ENCODE measurements at places on chromosomes 12 and 14.
A peak's percentile ranks its signal among the peaks of the same experiment; 100 is the strongest.

GRCh38 chr12:47986832-47987231, 17.4 kb downstream of the COL2A1 start:
- DNase-seq = no peak

DNA sequence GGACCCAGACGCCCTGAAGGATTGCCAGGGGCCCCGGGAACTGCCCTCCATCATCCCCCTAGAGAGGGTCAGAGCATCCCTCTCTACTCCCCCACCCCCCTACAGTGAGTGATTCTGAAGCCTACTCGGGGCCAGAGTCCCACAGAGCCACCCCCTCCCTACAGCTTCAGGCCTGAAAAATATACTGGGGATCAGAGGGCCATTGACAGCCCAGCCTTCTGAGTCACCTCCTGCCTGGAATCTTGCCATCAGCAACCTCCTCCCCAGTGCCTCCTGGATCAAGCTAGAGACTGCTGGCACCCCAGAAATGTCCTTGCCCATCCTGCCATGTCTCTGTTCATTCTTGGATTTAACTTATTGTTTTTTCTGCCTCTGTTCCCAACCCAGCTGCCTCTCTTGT, 21.7 kb upstream of the MIA2 start:
- no peak for DNase-seq

- no peak for DNase-seq
These were observed 2.3 kb downstream of the DAZAP2 start for GRCh38 chr12:51240971-51241370.

DNA sequence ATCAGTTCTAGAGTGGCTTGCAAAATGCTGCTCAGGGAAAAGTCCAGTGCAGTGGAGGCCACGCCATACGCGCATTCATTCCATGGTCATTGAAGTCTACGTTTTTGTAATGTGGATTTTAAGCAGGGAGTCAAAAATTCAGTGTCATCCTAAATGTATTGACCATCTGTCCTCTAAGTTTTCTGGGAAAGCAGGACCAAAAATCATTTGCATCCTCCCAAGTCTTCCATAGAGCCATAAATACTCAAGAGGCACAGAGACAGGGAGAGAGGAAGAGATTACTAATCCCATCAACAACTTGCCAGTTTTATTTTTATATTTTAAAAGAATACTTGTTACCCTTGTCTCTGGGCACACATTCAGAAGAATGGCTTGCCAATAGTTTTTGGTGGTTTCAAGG, 36.9 kb downstream of the RHOJ start:
- no peak for DNase-seq

- no peak for DNase-seq
These were observed 146.6 kb upstream of the FSCB start for GRCh38 chr14:44653641-44654040.

- DNase-seq = no peak
These were observed 54.7 kb downstream of the FGD4 start for GRCh38 chr12:32454075-32454474.

GRCh38 chr14:54453252-54453651, 12.1 kb upstream of the CNIH1 start:
- DNase-seq = no peak

DNA sequence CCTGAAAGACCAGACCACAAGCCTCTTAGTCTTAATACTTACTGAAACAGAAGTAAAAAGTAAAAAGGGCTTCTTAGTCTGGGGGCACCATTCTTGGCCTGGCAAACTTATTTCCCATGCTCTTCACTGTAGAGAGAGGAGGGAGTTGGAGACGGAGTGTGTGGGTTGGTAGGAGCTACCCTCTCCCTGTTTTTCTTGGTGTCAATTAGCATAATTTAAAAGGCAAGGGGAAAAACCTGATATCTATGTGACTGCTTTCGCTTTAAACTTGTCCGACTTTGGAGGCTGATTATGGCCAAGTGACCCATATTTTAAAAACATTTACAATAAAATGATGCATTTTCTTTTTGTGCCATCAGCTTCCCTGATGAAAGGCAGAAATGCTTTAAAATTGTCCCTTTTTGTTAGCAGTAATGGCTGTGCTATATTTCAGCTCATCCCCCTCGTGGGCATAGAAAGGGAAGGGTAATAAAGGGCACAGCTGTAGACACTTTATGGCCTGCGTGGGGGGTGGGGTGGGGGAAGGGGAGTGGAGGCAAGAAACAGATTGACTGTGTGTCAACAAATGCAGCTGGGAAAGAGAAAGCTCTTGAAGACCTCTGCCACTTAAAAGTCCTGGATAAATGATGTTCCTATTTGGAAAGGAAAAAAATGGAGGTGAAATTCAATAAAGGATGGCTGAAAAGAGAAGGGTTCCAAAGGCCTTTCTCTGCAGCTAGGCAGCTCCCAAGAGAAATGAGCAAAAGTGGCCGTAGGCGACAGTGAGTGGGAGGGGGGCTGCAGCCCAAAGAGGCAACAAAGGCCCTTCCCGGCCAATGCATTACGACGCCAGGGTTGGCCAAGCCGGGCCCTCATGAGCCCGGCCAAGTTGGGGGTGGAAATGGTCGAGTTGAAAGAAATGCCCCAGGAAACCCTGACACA, 57.5 kb upstream of the TMEM263 start:
- no peak for DNase-seq

GRCh38 chr14:60926002-60926401, 54.9 kb downstream of the TRMT5 start:
- DNase-seq = no peak

GRCh38 chr12:41497409-41497808, 309.3 kb downstream of the PDZRN4 start:
- DNase-seq = no peak

GRCh38 chr14:85528080-85528896, 1.7 kb upstream of the FLRT2 start:
- no peak for DNase-seq

- DNase-seq = no peak
These were observed 1197.5 kb downstream of the LRFN5 start for GRCh38 chr14:42804141-42804540.

DNA sequence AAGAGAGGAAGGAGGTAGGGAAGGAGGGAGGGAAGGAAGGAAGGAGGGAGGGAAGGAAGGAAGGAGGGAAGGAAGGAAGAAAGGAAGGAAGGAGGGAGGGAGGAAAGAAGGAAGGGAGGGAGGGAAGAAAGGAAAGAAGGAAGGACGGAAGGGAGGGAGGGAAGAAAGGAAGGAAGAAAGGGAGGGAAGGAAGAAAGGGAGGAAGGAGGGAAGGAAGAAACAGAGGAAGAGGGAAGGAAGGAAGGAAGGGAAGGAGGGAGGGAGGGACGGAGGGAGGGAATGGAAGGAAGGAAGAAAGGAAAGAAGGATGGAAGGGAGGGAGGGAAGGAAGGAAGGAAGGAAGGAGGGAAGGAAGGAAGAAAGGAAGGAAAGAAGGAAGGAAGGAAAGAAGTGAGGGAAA, 22.4 kb upstream of the CCDC63 start:
- DNase-seq = no peak

GRCh38 chr12:7009512-7009911, 8.8 kb downstream of the LPCAT3 start:
- DNase-seq = no peak

DNA sequence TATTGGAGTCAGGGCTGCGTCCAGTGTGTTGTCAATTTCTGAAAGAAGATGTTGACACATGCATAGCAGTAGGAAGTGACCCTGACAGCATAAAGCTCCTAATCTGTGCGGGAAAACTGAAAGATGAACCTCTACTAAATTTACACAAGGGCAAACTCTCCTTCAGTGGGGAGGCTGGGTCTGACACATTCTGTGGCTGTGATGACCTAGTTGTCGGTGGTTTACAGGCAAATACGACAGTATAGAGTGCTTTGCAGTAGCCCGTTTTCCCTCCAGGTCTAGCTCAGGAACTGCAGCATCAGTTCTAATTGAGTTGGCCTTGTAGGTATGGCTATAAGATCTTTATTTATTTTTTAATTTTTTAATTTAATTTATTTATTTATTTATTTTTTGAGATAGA, 14.8 kb upstream of the GABARAPL1 start:
- no peak for DNase-seq

GRCh38 chr14:102811254-102811963, 34.2 kb downstream of the TRAF3 start:
- DNase-seq = no peak

- DNase-seq = no peak
These were observed 221.4 kb downstream of the RPS29 start for GRCh38 chr14:49364752-49365117.

DNA sequence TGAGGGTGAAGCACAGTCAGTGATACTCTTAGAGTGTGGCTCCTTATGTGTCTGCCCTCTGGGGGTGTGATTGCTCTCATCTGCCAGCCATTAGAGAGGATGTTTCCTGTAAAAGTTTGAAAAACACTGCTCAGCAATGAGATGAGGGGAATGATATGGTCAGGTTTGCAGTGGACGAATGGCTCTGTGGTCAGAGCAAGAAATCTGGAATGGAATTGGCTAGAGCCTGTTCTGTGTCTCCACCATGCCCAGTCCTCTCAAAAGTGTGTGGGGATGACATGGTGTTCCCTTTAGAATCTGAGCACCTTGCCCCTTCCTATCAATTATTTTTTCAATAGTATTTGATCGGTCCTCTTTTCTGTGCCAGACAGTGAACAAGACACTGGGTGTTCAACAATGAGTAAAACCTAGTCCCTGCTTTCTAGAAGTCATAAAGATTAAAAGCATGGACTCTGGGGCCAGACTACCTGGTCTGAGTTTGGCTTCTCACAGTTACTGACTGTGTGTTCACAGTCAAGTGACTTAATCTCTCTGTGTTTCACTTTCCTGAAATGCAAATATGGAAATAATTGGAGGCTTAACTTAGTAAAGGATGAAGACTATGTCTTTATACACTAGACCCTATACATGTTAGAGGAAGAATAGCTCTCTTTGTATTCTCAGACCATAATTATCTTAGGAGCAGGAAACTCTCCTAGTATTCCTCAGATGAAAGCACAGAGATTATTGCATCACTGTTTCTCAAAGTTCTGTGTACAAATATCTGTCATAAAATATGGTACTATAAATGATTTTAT, 1.6 kb downstream of the ACSS3 start:
- no peak for DNase-seq

GRCh38 chr12:18414671-18415070, 153.4 kb downstream of the PIK3C2G start:
- DNase-seq = no peak

- DNase-seq = no peak
These were observed 1.5 kb upstream of the KCNH3 start for GRCh38 chr12:49537231-49537751.

DNA sequence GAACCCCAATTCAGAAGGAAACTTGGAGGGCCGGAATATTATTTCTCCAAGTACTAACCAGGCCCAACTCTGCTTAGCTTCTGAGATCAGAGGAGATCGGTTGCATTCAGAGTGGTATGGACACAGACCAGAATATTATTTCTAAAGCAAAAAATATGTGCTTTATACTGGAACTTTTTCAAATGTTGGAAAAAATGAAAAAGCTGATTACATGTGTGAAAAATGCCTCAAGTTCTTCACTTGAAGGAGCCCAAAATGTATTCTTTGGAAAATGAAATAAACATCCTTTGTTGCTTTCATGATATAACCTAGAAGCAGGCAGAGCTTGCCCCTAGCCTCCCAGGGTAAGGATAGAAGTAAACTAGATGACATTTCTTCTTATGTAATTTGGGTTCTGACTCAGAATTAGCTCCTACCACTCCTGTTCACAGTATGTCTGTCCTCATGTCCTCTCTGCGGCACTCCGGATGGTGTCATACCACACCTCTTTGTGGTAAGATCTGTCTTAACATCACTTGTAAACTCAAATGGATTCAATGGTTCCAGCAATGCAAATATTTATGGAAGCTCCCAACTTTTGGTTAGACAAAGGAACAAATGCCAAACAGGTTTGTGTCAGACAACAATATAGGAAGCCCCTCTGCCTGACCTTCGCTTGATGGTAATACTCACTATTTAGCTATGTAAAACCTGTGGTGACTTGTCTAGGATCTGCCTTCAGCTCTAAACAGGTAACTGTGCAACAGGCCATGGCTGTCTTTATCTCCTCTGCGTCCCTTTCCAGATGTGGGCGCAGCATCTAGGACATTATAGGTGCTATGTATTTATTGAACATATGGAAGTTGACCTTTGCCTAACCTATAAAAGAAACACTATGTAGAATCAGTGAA, 178.5 kb downstream of the SSPN start:
- no peak for DNase-seq

- DNase-seq = peak; percentile 40
These were observed 6.0 kb downstream of the HDAC7 start for GRCh38 chr12:47813511-47814196.

DNA sequence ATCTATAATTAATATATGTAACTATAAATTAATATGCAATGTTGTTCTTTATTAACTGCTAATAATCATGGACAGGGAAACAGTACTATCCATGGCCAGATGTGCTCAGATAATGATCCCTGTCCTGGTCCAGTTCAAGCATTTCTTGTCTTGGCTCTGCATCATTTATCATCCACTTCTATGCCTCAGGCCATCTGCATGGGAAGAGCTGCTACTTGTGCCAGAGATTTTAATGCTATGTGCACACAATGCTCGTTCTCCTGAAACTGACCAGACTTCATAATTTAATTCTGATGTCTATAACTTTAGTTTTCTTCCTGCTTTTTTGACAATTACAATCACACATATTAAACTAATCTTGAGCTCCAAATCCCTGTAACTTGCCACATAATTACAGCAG, 11.2 kb upstream of the TMX1 start:
- DNase-seq = no peak

GRCh38 chr14:47822326-47822725, 146.9 kb upstream of the MDGA2 start:
- no peak for DNase-seq

DNA sequence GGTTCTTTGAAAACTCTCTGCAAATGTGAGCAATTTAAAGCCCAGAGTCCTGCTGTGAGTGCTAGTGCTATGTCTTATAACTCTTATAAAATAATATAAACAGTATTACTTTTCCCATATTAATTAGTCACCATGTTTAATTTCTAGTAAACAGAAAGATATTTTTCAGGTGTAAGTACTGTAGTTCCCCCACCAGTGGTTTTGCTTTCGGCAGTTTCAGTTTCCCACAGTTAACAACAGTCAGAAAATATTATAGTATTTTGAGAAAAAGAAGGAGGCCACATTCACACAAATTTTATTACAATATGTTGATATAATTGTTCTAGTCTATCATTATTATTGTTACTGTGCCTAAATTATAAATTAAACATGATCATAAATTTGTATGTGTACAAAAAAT, 800.5 kb downstream of the LRFN5 start:
- DNase-seq = no peak

DNA sequence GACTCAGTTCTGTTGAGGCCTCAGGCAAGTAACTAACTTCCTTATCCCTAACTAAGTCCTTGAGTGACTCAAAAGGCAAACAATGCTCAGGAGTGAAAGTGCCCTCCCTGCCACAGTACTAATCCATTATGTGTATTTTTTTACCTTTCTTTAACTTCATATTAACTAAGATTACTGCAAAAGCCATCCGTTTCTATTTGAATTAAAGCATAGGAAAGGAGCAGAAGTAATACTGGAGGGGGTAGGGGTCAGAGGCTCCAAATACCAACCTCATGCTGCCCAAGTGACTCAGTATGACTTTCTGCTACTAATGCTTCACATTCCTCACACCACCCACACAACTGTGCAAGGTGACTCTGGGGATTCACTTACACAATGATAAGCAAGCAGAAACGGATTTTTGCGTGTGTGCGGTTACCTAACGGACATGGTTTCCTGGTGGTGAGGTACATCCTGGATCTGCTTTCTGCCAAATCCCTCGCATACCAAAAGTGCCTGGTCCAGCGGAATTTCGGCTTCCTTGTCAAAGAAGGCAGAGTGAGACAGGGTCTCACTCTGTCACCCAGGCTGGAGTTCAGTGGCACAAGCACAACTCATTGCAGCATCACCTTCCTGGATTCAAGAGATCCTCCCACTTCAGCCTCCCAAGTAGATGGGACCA, 25.1 kb downstream of the MOK start:
- DNase-seq = no peak

GRCh38 chr14:46250113-46250703, 401.4 kb downstream of the RPL10L start:
- no peak for DNase-seq

Measured in activated CD4-positive, alpha-beta T cell treated with anti-CD3 and anti-CD28 coated beads, Interleukin-2, amount 10 ng/mL, durations not matched to agents 7 days and 5 days (primary cell).